ENCODE measurements at places on chromosomes 16 and 17.

GRCh38 chr16:80938879-80939260 is 67.8 kb downstream of the CMC2 start:
- DNase-seq, result no peak

- DNase-seq, result peak; percentile 94
Measured at GRCh38 chr17:39737760-39738567, at the start of gene GRB7. TSS of gene GRB7 (plus strand) at chr17:39737938. CDS start at chr17:39742302, 4,364 bp downstream.

GRCh38 chr16:23687034-23687808 is 8.5 kb downstream of the PLK1 start:
- no peak for DNase-seq

GRCh38 chr17:51346218-51346982 is 86.1 kb downstream of the UTP18 start:
- no peak for DNase-seq

DNA sequence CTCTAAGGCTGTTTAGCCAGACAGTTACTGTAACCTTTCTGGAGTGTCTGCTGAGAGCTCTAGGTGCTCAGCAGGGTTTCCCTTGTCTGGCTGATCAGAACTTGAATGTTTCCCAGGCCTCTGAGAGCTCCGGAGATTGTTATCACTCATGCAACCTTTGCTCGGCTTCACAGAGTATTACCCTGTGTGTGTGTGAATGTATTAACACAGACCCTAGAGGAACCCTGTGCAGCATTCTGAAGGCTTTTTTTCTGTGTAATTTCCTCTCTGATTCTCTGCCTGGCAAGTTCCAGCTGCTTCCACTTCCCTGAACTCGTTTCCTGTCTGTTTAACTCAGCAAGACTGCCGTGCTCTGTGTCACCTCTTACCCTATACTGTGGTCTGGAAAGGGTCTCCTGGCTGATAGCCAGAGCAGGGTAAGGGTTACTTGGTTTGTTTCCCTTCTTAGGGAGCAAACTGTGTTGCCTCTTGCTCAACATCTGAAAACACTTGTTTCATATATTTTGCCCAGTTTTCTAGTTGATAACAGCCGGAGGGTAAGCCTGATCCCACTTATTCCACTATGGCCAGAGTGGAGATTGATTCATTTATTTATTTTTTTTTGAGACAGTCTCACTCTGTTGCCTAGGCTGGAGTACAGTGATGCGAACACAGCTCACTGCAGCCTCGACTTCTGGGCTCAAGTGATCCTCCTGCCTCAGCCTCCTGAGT is 21.7 kb downstream of the PRMT7 start:
- DNase-seq, result no peak

- DNase-seq, result no peak
Measured at GRCh38 chr16:30458561-30459394, 13.1 kb upstream of the SEPHS2 start.

- no peak for DNase-seq
Measured at GRCh38 chr16:78706637-78707036, 607.2 kb downstream of the WWOX start.

DNA sequence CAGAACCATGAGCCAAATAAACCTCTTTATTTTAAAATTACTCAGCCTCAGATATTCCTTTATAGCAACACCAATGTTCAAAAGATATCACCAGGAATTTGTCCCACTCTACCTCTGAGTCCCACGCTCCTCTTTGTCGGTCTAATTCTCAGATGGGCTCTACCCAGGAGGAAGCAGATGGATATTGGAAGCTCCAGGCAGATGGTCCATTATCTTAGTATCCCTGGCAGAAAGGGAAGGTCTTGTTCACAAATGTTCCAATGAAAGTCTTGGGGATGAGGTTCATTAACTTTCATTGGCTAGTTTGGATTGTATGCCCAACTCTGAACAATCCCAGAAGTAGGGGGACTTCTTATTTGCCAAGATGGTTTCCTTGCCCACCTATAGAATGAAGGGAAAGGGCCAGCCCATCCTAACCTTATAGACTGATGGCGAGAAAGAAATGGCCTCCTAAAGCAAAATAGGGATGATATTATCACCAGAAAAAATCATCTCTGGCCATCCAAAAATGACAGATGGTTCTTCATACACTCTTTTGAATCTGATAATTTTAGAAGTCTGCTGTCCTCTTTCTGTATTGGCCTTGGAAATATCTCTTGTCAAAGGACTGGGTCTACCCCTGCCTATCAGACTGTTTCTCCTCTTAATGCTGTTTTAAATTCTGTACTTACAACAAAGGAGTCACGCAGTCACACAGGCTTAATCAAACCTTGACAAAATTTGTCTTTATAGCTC is 21.3 kb upstream of the ELAC2 start:
- no peak for DNase-seq

- peak; percentile 54 for DNase-seq
Measured at GRCh38 chr16:57341441-57342303, 16.9 kb upstream of the CCL22 start.

GRCh38 chr17:65593855-65594845 is 32.7 kb upstream of the AXIN2 start:
- peak; percentile 28 for DNase-seq

DNA sequence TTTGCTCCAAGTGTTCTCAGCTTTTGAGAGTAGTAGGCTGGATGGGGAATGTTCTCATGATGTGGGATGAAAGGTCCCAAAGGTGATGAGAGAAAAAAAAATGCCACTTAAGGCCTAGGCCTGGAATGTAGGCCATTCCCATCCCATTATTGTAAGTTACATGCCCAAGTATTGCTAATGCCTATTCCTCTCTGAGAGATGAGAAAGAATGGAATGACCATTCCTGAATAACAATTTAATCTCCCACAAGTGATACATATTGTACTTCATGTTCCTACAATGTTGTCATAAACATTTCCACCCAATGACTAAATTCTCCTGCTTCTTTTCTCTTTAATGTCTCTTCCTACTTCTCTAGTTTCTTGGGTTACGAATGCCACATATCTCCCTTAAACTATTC is 102.8 kb upstream of the KCNJ16 start:
- no peak for DNase-seq

DNA sequence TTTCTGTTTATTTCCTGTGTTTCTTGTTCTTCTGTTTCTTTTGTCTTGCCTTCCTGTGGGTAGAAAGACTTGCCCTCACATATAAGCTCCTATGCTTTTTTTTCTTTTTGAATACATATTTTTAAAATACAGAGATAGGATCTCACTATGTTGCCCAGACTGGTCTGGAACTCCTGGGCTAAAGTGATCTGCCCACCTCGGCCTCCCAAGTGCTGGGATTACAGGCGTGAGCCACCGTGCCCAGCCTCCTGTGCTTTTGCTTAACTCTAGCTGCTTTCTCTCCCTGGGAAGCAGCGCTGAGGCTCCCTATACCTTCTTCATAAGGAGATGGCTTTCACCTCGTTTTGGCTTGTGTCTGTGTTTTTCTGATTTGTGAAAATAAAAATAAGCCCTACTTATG is 93.4 kb upstream of the FA2H start:
- DNase-seq, result no peak

- DNase-seq, result peak; percentile 18
Measured at GRCh38 chr17:76077584-76078110, 1.3 kb upstream of the ZACN start.

DNA sequence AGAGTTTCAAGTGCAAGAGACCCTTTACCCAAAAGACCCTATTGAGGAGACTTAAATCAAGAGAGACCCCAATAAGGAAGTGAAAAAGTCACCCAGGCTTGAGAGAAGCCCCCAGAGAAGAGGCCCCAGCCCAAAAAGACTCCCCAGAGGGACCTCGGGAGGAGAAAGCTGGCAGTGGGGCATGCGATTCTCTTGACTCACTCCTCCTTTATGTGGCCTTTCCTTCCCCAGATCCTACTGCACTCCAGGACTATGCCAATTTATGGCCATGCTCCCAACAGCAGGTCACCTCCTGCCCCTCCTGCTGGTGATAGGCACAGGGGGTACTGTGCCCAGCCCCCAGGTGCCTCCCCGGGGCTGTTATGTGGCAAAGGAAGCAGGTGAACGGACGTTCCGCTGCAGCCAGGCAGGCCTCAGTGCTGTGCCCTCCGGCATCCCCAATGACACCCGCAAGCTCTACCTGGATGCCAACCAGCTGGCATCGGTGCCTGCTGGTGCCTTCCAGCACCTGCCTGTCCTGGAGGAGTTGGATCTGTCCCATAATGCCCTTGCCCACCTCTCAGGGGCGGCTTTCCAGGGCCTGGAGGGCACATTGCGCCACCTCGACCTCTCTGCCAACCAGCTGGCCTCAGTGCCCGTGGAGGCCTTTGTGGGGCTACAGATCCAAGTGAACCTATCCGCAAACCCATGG is 16.3 kb downstream of the LRRC3C start:
- no peak for DNase-seq

GRCh38 chr17:9290226-9290613 is 268.9 kb downstream of the NTN1 start:
- no peak for DNase-seq

DNA sequence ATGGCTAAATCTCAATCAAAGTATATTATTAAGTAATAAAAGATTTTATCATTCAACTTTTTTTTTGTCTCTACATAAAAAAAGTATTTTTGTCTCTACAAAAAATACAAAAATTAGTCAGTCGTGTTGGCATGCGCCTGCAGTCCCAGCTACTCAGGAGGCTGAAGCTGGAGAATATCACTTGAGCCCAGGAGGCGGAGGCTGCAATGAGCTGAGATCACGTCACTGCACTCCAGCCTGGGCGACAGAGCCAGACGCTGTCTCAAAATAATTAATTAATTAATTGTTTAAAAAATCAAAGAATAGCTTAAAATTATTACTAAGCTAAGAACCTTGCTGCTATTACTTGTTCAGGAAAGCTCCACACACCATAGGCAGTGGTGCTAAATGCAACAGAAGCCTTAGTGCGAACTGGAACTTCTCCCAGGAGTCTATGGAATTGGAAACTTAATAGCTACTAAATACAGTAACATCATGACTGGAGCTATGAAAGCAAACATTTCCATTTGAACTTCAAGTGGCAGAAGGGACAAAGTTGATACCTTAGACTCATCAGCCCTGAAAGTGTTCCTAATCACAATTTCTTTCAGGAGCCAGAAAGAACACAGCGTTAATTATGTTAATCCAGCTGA is 22.6 kb downstream of the ADCY9 start:
- no peak for DNase-seq

GRCh38 chr16:29986231-29986630 is 9.2 kb downstream of the HIRIP3 start:
- no peak for DNase-seq

DNA sequence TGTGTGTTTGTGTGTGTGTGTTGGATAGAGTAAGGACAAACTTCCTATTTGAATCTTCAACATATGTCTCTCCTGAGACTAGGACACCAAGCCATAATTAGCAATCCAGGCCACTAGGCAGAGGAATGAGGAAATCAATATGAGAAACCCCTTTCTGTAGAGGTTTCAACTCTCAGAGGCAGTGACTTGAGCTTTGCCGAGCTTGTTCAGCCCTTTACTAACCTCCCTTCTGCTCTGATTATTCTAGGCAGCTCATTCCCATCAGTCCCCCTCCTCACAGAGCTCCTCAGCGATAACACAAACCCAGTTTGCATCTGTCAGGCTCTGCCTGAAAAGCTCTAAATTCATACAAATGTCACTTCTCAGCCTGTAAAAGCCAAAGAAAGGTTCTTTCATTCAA is 1030.3 kb downstream of the CDH8 start:
- no peak for DNase-seq

DNA sequence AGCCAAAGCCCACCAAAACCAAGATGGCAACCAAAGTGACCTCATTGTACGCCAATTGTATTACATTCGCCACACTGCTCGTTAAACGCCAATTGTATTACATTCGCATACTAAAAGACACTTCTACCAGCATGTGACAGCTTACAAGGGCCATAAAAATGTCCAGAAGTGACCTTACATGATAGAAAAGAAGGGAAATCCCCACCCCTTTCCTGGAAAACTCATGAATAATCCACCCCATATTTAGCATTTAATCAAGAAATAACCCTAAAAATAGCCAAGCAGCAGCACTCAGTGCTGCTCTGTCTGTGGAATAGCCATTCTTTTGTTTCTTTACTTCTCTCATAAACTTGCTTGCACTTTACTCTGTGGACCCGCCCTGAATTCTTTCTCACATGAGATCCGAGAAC is 25.7 kb downstream of the PSMD7 start:
- DNase-seq, result no peak

DNA sequence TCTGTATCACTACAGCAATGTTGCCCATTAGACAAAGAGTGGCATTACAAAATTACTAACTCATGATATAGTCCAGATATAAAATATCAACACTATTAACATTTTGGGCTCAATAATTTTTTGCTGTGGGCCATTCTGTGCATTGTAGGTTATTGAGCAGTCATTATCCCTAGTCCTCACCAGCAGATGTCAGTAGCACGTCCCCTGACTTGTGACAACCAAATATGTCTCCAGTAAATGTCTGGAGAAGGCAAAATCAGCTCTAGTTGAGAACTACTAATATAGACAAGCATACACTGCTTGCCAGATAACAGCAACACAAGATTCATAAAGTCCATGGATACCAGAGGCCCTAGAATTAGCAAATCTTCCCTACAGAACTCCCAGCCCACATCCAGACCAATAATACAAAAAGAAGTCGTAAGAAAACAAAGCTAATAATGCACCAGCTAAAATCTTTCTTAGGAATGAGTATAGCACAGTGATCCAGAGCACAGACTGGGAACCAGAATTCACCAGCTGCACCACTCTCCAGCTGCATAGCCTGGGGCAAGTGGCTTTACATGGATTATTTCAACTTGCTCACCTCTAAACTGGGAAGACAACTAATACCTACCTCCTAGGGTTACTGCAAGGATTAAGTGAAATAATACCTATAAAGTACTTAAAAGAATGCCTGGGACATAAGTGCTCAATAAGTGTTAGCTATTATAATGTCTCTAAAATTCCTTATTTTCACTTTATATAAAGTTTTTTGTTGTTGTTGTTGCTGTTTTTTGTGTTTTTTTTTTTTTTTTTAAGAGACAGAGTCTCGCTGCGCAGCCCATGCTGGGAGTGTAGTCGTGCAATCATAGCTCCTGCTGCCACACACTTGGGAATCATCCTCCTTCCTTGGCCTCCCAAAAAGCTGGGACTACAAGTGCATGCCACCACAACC is 23.7 kb downstream of the HELZ start:
- DNase-seq, result peak; percentile 68

DNA sequence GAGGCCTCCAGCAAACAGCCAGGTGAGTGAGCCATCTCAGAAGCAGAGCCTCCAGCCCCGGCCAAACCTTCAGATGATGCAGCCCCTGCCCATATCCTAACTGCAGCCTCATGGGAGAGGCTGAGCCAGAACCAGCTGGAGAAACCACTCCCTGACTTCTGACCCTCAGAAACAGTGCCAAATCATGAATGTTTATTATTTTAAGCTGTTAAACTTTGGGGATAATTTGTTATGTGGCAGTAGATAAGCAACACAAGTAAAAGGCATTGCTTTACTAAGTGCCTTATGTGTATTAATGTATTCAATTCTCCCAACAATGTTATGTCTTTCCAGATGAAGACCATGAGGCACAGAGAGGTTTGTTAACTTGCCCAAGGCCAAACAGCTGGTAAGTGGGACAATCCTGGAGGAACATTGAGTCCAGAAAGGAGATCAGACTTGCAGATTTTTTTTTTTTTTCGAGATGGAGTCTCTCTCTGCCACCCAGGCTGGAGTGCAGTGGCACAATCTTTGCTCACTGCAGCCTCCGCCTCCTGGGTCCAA is 59.6 kb downstream of the SOCS1 start:
- DNase-seq, result no peak

GRCh38 chr16:80585764-80586163 is 45.0 kb downstream of the DYNLRB2 start:
- no peak for DNase-seq

GRCh38 chr16:80210787-80211186 is 330.0 kb upstream of the DYNLRB2 start:
- DNase-seq, result no peak

All from NCI-H69 (cell line).